Renal cortex interstitium (tissue), 15 donors: ENCODE measurements at places on chromosomes 4 and X.

- DNase-seq, result no peak
Measured at GRCh38 chr4:41120297-41121217, 93.8 kb downstream of the APBB2 start.

DNA sequence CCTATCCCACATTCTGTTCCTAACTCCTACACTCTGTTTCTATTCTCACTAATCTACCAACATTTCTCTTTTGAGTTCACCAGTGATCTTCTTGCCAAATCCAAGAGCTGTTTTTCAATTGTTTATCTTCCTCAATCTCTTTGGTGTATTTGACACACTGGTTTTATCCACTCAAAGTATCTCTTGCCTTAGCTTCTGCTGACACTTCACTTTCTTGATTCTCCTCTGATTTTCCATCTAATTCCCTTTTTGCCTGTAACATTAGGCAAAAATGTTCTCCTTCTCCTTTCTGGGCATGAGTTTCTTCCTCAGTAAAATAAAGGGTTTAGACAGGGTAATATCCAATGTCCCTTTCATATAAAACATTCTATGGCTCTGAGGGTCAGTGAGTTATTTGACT is 26.2 kb downstream of the GRIA3 start:
- no peak for DNase-seq

- DNase-seq, result no peak
Measured at GRCh38 chrX:121831601-121832000, 784.2 kb downstream of the GLUD2 start.

GRCh38 chrX:68947882-68948605 is 119.2 kb downstream of the EFNB1 start:
- DNase-seq, result no peak
